ENCODE measurements at places on chromosomes 4 and X.

DNA sequence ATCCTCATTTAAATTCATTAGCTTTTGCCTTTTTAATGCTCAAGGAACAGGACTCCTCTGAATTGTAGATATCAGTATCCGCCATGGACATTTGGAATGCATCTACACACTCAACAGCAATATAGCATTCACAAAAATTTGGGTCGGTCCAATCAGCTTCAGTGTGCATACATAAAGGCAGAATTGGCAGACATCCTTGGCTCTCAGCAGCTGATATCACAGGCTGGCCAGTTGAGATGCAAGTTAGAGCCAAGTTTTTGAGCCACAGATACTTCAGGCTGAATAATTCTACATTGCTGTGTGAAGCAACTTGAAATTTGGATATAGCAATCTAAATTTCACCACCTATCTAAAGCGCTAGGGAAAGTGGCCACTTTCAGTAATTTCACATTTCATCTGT is 821.1 kb downstream of the PCDH19 start:
- no peak for DNase-seq

GRCh38 chrX:9885150-9885549 is 82.0 kb upstream of the CLDN34 start:
- no peak for DNase-seq

DNA sequence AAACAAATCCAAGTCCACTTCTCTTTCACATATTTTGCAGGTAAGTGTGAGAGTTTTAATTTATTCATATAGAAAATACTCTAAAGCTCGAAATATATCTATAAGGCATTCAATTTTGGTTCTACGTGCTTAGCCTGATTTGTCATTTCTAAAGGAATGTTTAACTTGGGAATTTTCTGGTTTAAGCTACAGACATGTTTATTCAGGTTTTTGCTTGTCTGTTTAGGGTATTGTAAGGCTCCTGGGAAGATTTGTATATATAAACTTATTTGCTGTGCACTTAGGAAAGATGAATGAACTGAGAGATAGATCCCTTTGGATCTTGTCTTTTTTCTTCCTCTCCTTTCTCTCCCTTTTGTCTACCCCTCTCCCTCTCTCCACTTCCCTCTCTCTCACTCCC is 185.9 kb upstream of the NEIL3 start:
- no peak for DNase-seq

DNA sequence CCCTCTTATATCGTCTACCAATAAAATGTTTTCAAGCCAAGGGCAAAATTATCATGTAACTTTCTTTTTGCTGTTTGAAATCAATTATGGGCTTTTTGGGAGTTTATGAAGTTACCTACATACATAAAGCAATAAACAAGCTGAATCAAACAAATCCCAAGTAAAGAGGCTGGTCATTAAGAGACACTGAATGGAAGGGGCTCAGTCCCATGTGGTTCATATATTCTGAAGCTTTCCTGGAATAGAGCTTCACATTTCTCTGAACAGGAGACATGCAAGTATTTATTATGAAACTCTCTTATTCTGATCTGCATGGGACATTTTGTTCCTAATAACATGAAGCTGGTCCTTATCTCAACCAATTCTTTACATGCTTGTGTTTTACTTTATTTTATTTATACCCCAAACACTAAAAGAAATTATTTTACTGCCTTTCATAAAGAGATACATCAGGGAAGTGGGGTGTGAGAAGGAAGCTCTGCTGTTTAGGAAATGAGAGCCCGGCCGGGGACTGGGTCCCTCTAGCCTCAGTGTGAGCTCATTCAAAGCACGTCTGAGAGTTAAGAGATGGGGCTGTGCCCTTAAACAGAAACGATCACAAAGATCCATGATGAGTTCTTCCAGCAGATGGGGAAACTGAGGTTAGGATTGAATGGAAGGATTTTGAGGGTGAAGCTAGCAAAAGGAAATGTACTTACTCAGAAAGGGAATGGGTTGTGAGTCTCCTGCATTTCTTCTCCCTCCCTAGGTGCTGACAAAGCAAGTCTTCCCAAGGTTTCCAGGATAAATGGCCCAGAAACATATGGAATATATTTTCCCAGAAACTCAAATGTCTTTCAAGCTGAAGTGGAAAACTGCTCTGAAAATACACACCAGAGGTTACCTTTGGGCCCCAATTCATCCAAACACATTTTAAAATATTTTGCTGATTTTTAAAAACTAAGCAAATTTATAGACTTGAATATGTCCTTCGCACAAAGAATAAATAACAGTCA is 93.1 kb upstream of the LNX1 start:
- DNase-seq, result no peak

- DNase-seq, result no peak
These were observed 133.6 kb downstream of the LUZP4 start for GRCh38 chrX:115423086-115423485.

GRCh38 chr4:95190751-95191436 is 357.9 kb downstream of the UNC5C start:
- DNase-seq, result no peak

DNA sequence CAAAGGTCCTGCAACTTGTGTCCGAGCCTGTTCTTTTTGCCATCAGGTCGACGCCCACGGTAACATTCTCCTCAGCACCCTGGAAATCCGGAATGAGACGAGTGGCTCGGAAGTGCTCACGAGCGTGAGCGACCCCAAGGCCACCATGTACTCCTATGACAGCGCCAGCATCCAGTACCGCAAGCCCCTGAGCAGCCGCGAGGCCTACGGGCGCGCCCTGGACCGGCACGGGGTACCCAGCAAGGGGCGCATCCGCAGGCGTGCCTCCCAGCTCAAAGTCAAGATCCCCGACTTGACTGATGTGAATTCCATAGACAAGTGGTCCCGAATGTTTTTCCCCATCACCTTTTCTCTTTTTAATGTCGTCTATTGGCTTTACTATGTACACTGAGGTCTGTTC is 37.9 kb downstream of the COMMD8 start:
- no peak for DNase-seq

GRCh38 chr4:23039818-23040217 is 347.1 kb downstream of the GBA3 start:
- no peak for DNase-seq

GRCh38 chr4:46674326-46674725 is 234.7 kb downstream of the COX7B2 start:
- DNase-seq, result no peak

DNA sequence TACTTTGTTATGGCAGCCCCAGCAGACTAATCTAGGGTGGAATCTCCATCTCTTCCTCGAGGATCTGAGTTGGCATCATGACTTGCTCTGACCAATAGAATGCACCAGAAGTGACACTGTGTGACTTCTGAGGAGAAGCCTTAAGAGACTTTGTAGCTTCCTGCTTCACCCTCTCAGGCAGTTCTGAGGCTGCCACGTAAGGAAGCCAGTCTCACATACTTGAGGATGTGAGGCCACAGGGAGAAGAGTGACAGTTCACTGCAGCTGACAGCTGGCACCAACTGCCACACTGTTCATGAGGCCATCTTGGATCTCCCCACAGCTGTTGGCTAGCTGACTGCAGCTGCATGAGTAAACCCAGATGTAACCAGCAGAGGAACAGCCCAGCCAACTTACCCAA is 29.3 kb upstream of the BCOR start:
- DNase-seq, result no peak

DNA sequence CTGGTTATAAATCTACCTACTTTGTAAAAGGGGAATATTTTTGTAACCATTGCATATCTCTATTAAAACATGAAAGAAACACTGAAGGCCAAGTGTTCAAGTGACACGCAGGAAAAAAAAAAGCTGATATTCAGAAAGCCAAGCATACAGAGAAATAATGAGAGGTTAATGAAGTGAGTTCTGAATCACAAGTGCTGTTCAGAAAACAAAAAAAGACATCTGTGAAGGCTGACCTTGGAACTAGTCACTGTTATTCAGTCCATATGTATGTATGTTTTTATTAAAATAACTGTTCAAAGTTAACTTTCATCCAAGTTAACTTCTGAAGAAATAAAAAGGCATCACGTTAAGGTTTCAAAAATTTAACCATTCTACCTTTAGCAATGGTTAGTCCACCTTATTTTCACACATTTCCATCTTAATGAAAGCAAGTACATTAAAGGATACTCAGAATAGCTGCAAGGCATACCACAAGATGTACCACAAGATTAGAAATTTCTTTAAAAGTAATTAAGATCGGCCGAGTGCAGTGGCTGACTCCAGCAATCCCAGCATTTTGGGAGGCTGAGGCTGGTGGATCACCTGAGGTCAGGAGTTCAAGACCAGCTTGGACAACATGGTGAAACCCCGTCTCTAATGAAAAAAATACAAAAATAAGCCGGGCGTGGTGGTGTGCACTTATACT is 31.4 kb downstream of the SH3RF1 start:
- DNase-seq, result no peak

GRCh38 chr4:35364321-35364870 is 879.9 kb downstream of the ARAP2 start:
- no peak for DNase-seq

DNA sequence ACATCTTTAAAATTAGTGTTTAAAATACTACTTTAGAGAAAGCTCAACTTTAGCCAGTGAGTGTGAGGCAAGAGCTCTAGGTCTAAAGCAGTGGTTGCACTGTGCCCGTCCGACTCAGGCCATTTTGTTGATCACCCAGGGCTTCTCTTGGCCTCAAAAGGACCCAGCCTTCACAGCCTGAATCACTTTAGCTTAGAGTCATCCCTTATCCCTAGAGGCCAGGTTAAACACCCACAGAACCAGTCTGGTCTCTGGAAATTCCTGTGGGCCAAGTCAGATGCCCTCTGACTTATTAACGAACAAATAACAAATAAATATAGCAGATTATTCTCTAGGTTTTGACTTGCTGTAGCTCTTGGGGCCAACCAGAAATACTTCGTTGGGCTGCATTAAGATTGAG is 102.3 kb downstream of the WWC2 start:
- no peak for DNase-seq

DNA sequence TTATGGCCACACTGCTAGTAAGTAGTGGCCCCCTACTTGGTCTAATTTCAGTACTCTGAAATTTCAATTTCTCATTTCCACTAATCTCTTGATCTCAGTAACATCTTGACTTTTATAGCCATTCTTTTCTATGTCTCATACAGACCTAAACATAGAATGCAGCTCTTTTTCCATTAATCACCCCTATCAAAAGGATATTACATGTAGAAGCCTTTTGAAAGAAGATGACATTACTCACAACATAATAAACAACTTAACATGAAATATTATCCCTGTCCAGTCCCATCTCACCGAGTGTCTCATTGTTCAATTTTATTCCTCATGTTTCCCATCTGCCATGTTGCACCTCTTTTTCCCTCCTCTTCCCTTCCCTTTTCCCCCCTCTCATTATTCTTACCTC is 81.1 kb upstream of the KLHL13 start:
- DNase-seq, result no peak

DNA sequence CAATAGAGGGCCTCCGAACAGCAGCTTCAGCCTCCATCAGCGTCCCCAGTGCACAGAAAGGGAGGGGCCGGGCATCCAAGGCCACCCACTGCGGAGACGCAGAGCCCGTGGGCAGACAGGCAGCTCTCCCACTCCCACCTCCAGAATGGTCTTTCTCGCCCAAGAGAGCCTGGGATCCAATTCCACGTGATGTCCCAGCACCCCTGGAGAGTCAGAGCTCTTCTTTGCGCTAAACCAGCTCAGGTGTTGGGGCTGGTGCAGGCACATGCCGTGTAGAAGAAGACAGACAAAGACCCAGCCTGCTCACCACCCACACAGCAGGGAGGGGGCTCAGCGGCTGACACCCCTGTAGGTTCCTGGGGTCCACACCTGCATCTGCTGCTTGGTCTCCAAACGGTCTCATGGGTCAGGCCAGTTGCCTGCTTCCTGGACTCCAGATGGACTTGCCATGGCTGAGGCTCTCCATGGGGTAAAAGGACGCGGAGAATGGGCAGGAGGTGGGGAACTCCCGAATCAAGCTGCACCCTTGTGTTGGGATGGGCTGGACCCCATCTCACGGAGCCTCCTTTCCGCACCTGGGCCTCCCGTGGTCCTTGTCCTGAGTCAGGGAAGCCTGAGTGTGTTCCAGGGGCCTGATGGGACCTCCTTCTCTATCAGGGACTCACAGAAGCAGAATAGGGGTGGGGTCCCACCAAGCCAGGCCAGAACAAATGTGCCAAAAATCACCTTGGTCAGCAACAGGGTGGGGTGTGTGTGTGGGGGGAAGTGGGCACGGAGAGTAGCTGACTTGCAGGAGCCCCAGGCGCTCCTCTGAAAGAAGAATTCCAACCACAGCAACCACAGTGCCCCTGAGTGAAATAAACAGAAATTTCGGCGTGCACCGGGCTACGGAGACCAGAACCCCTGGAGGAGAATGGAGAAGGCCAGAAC is 11.6 kb upstream of the ASMTL start:
- DNase-seq, result no peak

DNA sequence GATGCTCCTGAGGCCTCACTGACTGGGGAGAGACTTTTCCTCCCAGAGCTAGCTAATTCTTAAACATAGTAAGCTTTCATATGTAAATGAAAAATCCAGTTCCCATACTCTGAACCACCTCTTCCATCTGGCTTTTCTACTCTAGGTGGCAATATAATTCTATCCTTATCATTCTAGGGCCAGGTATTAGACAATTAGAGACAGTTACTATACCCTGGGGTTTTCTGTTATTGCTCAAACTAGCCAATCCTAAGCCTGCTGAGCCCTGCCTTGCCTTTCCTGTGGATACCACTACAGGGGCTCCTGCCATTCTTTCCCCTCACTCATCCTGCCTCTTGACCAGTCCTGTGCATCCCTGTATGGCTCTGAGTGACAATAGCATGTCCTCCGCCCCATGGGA is 552.0 kb downstream of the STIM2 start:
- no peak for DNase-seq

GRCh38 chr4:74504212-74504611 is 59.3 kb downstream of the AREG start:
- no peak for DNase-seq

DNA sequence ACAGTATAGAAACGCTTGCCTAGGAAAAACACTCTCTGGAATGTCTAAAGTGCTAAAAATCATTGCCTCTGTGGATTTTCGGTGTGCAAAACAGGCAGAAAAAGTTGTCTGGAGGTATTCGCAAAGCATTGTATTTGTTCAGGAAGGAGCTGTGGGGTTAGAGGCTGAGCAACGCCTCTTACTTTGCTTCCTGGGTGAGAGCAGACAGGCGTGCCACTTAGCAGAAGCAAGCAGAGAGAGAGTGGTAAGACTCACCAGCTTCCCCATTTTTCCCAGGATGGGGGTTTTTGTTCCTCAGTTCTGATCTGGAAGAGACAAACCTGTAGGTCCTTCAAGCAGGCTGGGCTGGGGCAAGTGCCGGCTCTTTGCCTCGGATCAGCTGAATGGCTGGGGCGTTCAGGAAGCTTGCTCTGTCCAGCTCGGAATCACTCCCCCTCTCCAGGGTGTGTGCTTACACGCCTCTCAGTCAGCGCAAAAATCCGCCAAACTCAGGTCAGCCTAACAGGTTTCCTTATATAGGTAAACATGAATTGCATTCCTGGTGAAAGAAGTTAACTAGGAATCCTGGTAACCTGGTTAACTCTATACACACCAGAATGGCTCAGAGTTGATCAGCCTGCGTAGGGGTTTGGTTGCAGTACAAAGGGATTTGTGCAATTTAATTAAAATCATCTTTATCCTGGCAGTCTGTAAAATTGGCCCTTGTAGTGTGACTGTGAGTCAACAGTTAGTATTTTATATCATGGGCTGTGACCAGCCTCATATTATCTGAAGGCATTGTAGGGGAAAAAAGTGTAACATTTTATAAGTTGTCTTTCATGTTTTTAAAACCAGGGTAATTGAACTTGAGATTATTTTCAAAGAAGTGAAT is 213.1 kb upstream of the MID1 start:
- no peak for DNase-seq

- DNase-seq, result no peak
These were observed 109.5 kb downstream of the TAB3 start for GRCh38 chrX:30779453-30780030.

GRCh38 chr4:161629694-161630441 is 533.9 kb downstream of the FSTL5 start:
- no peak for DNase-seq
